ENCODE measurements at places on chromosomes 7 and 10. TPM values are rescaled to one million over a fixed set of nuclear protein-coding genes. Genes with fewer than 3 reads are reported as not detected.

DNA sequence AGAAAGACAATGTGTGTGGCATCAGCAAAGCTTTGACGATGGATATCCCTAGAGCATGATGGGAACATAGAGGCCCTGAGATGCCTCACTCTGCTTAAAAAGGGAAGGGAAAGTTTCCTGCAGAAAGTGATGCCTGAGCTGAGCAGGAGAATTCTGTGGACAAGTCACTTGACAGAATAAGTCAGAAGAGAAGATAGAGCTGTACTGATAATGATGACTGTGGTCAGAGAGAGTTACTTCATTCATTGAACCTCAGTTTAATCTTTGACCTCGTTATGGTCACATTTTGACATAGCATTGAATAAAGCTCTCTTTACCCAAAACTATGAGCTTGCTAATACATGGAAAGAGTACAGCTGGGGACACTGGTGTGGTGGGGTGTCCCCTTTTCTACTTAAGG lies 7.6 kb downstream of the CUBN start:
- DNase-seq, result no peak

DNA sequence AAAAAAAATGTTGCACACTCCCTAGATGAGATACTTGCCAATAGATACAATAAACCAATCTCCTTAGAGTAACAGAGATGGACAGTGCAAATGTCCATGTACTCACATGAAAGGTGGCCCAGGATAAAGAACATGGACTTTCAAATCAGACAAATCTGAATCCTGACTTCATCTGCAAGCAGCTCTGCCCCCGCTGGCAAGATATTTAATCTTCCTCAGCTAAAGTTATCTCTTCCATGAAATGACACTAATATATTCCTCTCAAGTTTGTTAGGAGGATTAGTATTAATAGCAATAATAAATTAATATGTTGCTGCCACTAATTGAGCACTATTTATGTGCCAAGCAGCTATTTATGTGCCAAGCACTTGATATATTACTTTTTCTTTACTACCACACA lies 148.6 kb upstream of the YAE1 start:
- DNase-seq, result no peak

DNA sequence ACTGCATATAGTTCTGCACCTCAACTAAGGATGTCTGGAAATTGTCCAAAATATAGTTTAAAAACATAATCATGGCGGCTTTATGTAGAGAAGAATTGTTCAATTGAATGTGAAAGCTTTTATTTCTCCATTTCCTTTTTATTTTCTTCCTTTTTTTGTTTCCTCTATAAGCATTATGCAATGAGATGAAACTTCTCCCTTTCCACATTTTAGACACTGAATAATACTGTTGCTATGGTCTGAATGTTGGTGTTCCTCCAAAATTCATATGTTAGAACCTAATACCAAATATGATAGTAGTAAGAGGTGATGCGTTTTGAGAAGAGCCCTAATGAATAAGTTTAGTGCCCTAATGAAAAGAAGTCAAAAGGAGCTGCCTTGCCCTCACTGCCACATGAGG lies 175.0 kb downstream of the RNLS start:
- DNase-seq, result no peak

GRCh38 chr10:4771554-4772201 lies 54.3 kb upstream of the AKR1E2 start:
- peak; percentile 83 for DNase-seq

- no peak for DNase-seq
These were observed 16.4 kb downstream of the OPN1SW start for GRCh38 chr7:128759242-128759641.

DNA sequence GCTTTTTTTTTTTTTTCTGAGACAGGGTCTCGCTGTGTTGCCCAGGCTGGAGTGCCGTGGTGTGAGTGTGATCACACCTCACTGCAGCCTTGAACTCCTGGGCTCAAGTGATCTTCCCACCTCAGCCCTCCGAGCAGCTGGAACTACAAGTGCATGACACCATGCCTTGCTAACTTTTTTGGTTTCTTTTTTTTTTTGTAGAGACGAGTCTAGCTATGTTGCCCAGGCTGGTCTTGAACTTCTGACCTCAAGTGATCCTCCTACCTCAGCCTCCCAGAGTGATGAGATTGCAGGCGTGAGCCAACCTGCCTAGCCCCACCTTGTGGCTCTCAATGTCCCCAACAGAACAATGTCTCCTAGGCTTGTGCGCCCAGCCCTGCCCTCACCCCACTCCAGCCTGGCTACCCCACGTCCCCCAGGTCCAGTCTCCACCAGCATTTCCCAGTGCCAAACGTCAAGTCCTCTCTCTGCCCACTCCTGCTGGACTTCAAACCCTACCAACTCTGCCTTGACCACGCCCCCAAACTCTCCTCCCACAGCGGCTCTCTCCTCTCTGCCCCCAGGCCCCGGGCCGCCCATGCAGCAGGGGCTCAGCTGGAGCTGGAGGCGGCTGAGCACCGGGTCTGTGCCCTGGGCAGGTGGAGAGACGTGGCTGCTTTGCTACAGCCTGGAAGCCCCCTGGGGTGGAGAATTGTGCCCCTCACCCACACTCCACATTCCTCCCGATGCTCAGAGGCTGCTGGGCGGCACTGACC lies 18.9 kb downstream of the BHLHA15 start:
- no peak for DNase-seq

Gene CDC14C
- total RNA-seq, result not detected

Gene TMEM229A
- not detected for total RNA-seq

Gene RAMP3
- total RNA-seq, result 116 TPM

Gene FAM25A
- total RNA-seq, result not detected

Gene WDR86
- not detected for total RNA-seq

Gene NKX6-2
- total RNA-seq, result not detected
